GOT3 (cell line): ENCODE measurements at places on chromosomes 13 and 19.

DNA sequence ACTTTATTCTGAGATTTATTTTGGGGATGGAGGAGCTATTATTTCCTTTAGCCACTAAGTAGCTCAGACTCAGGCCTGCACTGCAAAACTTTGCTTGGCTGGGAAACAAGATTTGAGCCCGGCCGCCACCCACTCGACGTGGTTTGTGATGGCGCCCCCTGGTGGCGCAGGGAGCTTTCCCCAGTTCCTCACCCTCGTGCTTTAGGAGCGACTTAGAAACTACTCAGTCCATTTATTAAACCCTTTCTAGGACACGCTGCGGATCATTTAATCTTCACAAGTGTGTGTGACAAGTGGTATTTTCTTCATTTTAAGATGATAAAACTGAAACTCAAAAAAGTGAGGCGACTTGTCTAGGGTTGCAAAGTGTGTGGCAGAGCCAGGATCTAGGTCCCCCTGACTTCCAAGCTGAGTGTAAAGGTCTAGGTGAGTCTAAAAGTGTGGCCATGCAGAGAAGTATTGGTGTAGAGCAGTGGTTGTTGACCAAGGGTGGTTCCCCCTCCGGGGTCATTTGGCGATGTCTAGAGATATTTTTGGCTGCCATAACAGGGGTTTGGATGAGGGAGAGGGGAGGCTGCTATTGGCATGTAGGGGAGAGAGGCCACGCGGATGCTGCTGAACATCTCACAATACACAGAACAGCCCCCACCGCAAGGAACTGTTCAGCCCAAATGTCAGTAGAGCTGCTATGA lies 2.2 kb downstream of the CXCL17 start:
- no peak for DNase-seq

- DNase-seq, result no peak
Observed at GRCh38 chr13:101545521-101545920, 93.0 kb downstream of the ITGBL1 start.

- DNase-seq, result no peak
Observed at GRCh38 chr13:112074139-112074865, 7.4 kb downstream of the SOX1 start.

DNA sequence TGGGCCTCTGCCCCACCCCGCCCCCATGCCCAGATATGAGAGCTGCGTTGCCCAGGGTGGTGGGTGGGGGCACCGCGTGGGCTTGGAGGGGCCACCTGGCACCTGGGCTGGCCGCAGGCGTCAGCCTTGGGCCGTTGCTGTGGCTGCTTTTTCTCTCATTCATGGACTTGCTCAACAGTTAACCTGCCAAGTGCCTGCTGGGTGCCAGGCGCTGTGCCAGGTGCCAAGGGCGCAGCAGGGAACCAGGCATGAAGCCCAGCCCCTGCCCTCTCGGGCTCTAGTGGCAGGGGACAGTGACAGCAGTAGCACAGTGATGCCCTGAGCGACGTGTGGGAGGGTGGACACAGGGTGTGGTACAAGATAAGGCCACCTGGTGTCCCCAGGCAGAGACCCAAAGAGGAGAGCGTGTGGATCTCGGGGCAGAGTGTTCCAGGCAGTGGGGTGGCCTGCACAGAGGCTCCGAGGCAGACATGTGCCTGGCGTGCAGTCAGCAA lies 28.1 kb downstream of the DHX34 start:
- no peak for DNase-seq

DNA sequence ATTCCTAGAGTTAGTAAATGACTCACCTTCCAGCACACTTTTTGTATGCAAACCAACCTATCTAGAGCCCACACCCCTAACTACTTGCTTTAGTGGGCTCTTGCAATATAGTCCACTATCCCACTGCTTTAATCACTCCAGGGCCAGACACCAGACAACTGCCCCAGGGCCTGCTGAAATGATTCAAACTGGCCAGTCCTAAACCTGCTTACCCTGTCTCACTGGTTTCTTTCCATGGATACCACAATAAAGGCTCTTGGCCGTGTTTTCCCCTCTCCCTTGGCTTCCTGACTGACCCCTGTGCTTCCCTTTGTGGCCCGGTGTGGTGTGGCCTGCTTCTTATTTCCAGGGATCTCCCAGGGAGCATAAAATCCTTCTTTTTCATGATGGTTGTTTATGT lies 14.6 kb downstream of the HS6ST3 start:
- no peak for DNase-seq

- DNase-seq, result no peak
Observed at GRCh38 chr13:46598820-46599180, 45.8 kb downstream of the LRCH1 start.

GRCh38 chr13:113224486-113224885 lies 15.1 kb downstream of the CUL4A start:
- no peak for DNase-seq

DNA sequence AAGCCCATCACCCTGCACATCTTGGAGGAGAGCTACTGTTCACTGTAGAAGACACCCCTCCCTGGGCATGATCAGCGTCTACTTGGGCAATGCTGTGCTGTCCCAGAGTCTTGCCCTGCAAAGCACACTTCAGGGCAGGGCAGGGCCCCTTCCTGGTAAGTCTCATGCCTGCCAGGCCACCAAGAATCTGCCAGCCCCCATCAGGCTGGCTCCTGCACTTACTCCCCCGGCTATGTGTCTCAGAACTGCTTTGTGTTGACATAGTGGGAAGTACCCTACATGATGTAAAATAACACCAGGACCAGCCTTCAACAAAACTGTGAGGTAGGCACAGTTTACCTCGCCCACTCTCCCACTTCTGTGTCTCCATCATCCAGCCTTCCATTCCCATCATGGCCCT lies 27.8 kb upstream of the ATP12A start:
- DNase-seq, result no peak

- DNase-seq, result no peak
Observed at GRCh38 chr19:19458110-19458816, 52.8 kb downstream of the GATAD2A start.

GRCh38 chr13:42477596-42478190 lies 96.3 kb upstream of the TNFSF11 start:
- no peak for DNase-seq

DNA sequence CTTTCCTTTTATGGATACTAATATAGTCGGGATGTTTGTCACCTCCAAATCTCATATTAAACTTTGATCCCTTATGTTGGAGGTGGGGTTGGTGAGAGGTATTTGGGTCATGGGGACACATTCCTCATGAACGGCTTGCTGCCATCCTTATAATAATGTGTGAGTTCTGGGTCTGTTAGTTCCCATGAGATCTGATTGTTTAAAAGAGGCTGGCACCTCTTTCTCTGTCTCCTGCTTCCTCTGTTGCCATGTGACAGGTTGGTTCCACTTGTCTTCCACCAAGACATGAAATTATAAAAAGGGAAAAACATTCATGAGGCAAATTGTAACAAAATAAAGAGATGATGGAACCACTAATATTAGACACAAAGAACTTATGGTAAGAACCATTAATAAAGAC lies 107.8 kb upstream of the ATXN8OS start:
- DNase-seq, result no peak

DNA sequence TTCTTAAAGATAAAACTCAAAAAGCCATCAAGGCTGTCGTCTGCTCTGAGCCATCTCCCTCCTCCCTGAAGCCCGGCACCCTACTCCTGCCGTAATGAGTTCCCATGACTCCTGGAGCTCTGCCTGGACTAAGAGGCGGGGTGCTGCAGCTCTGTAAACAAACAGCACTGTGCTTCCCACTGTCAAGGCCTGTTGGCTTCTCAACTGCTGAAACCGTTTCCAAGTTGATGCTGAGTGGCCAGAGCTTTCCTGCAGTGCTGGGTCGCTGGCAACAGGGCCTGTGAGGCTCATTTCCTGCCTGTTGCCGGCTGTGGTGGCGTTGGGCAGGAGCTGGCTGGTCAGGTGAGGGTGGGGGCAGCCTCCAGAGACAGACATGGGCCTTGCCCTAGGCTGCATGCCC lies 26.7 kb upstream of the ISYNA1 start:
- DNase-seq, result no peak

DNA sequence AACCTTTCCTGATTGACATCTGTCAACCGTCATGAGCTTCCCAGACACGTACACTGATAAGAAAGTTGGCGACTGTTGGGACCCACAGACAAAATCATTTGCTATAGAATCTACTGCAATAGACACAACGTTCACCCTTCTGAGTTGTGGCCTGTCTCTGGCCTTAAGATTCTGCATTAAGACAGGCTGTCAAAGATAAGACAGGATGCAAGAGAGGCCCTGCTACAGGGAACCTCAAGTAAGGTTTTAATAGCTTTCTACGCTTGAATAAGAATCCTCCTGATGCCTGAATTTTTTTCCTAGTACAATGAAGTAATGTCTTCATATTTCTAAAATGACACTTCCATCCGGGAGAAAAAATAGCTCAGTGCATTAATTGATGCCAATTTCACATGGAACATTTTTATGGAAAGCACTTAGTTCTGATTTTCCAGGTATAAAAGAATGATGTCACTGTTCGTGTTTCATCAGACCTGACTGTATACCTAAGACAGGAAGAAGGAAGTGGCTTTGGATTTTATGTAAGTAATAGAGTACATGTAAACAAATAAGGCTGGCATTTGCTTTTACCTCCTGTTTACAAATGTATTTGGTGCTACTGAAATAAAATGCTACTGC lies 275.2 kb upstream of the GPC6 start:
- DNase-seq, result no peak

GRCh38 chr13:92843549-92843948 lies 383.1 kb upstream of the GPC6 start:
- no peak for DNase-seq

DNA sequence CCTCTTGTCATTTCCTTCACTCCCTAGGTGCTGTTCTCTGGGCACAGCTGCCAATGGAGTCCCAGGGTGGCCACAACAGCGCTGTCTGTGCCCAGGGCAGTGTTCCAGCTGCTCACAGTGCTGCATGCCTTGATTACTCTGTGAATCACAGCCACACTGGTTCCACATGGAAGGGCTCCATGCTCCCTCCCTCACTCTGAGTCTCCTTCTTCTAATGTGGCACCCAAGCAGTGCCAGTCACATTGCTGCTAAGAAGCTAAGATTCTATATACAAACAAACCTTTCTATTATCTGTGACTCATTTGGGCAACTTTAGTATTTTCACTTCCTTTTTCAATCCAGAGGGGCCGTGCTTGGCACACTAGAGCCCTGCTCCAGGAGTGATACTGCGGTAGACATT lies 248.7 kb downstream of the TDRD3 start:
- no peak for DNase-seq

DNA sequence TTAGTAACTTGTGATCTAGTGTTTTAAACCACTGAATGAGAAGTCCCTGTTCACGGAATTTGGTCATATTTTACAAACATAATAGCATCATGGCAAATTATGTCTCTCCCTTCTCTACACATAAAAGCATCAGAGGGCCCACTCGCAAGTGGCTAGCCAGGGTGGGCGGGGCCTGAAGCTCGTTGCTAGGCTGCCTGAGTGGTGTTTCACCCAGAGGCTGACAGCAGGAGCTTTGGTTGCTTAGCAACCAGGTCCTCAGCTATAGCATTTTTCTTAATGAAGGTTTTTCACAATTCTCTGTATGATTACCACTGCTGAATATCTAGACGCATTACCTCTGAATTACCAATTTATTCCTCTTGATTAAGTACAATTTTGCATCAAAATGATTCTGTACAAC lies 126.5 kb downstream of the NALCN start:
- DNase-seq, result no peak

- DNase-seq, result no peak
Observed at GRCh38 chr19:13978351-13979243, 26.3 kb downstream of the DCAF15 start.

DNA sequence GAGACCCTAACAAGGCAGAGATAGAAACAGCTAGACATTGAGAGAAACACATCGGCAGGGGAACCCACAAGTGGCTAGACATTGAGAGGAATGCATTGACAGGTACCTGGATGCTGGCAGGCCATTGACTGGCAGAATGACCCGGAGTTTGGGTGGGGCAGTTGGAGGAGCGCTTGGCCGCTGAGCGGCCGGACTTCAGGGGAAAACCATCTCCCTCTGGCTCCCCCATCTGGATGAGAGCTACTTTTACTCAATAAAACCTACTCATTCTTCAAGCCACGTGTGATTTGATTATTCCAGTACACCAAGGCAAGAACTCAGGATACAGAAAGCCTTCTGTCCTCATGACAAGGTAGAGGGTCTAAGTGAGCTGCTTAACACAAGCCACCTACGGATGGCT lies 473.4 kb downstream of the SLITRK5 start:
- no peak for DNase-seq

DNA sequence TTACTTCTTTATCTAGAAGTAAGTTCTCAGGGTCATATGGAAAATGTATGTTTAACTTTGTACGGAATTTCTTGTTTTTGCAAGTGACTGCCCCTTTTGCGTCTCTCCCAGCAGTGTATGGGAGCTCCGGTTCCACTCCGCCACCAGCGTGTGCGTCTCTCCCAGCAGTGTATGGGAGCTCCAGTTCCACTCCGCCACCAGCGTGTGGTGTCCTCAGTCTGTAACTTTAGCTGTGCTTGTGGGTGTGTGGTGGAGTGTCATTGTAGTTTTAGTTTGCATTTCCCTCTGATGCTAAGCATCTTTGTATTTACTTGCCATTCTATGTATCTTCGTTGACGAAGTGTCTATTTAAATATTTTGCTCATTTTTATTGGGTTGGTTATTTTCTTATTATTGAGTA lies 2.4 kb downstream of the CUL4A start:
- no peak for DNase-seq

DNA sequence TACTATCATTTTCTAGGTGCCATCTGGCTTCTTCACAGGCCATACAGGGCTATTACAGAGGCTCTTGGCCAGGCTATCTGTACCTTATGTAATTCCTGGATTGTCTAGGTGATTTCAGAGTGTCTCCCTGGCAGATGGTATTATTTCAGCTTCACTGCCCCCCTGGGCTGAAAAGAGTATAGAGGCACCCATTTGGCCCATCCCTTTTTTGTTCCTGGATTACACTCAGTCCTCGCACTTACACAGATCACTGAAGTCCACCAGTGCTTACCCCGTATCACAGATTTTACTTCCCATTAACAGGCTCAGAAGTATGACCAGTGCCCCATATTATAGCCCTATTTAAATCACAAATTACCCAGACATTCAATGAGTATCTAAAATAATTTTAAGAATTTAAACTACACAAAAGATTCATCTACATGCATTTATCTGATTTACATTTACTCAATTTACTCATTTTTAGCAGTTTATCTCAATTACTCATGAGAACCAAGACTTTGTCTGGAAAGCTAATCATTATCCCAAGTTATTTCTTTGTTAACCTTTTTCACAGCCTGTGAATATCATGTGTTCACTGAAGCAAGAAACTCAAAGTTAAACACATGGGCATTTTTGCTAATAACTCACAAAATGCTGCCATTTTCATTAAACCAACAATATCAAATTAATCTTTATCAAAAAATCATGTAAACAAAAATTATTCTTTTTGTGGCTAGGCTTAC lies 121.0 kb downstream of the PCDH20 start:
- no peak for DNase-seq

DNA sequence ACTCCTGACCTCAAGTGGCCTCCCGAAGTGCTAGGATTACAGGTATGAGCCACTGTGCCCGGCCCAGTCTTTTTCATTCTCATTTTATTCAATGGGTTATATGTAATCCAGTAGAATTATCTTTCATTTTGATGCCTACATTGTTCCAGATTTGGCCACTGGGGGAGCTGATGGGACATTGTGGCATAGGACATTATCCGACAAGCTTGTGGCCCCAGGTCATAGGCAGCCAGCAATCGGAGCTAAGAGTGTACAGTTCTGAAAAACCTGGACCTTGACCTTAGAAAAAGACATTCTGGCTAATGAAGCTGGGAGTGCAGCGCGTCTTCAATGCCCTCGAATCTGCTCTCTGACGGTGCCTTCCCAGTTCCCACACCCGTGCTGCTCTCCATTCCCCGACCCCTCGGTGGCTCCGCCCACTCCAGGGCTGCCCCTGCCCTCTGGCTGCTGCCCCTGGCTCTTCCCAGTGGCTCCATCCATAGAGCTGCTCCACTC lies 108.7 kb downstream of the TEX29 start:
- DNase-seq, result no peak

GRCh38 chr13:37598597-37598996 lies at the start of gene POSTN:
TSS of gene POSTN (minus strand) at chr13:37598768. CDS start at chr13:37598726, 42 bp downstream.
- no peak for DNase-seq
